Esophagus squamous epithelium (tissue), 5 donors: ENCODE measurements at places on chromosomes 12 and 14. TPM values are rescaled to one million over a fixed set of nuclear protein-coding genes. Genes with fewer than 3 reads are reported as not detected.

The BDKRB2 gene
- 18.8 TPM for total RNA-seq

DNA sequence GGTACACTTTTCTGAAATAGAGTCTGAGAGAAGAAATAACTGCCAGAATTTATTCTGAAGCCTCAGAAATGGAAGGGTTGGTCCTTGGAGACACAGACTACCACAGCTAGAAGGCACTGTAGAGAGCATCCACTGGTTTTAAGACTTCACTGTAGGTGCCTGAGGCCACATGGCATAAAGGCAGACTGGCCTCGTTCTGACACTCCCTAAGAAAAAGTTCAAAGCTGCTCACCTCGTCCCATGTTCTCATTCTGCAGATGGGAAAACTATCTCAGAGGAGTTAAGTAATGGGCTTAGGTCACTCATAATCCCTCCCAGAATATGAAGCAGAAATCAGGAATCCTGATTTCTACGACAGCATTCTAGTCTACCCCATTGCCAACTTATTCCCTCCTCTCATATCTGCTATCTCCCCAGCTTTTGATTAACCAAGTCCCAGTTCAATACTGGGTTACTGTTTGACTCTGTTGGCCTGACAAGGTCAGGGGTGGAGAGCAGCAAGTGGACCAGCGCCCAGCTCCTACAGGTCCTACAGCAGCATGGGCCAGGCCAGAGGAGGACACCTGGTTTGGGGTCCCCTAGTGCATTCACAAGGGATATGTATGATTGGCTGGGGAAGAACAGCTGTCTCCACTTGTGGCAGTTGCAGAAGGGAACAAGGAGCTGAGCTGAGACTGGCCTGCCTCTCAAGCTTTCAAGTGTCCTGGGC is 3.7 kb downstream of the ITGA5 start:
- H3K36me3 ChIP-seq = no peaks in the 10 kb centered on the region
- H3K27me3 ChIP-seq = no peaks in the 10 kb centered on the region
- H3K27ac ChIP-seq = peak overlapping the region; percentile 95
- H3K4me3 ChIP-seq = peak overlapping the region; percentile 85
- DNase-seq = no peak
- peaks cover 98% of the 10 kb centered on the region for H3K4me1 ChIP-seq

GRCh38 chr12:96047229-96048211 is 12.1 kb upstream of the LTA4H start:
- H3K36me3 ChIP-seq = no peaks in the 10 kb centered on the region
- peak overlapping the region; percentile 75 for H3K27ac ChIP-seq
- DNase-seq = no peak

- H3K4me1 ChIP-seq = no peaks in the 10 kb centered on the region
- no peak for DNase-seq
- H3K4me3 ChIP-seq = no peak overlapping the region
- no peak overlapping the region for H3K27ac ChIP-seq
- no peaks in the 10 kb centered on the region for H3K36me3 ChIP-seq
- H3K27me3 ChIP-seq = peaks cover 28% of the 10 kb centered on the region
Measured at GRCh38 chr14:56528927-56529326, 50.7 kb upstream of the TMEM260 start.

The GPR132 gene
- 5.0 TPM for total RNA-seq

GRCh38 chr14:37118673-37119366 is 53.6 kb downstream of the SLC25A21 start:
- H3K4me3 ChIP-seq = no peak overlapping the region
- H3K36me3 ChIP-seq = no peaks in the 10 kb centered on the region
- no peaks in the 10 kb centered on the region for H3K27me3 ChIP-seq
- no peaks in the 10 kb centered on the region for H3K4me1 ChIP-seq
- no peak overlapping the region for H3K27ac ChIP-seq

The BCL7A gene
- 8.6 TPM for total RNA-seq
